ENCODE measurements at places on chromosomes 2 and 18. TPM values are rescaled to one million over a fixed set of nuclear protein-coding genes. Genes with fewer than 3 reads are reported as not detected.

The RUFY4 gene
- not detected for total RNA-seq

The GALR1 gene
- not detected for total RNA-seq

The DUSP19 gene
- total RNA-seq = 1.0 TPM

The UGT1A4 gene
- total RNA-seq = 0.07 TPM

The GKN2 gene
- total RNA-seq = 1.5 TPM

The CCDC150 gene
- total RNA-seq = 4.7 TPM

The FNDC4 gene
- total RNA-seq = 3.8 TPM

The TBC1D8 gene
- total RNA-seq = 69.1 TPM
